ENCODE measurements at places on chromosomes 3 and 15.

DNA sequence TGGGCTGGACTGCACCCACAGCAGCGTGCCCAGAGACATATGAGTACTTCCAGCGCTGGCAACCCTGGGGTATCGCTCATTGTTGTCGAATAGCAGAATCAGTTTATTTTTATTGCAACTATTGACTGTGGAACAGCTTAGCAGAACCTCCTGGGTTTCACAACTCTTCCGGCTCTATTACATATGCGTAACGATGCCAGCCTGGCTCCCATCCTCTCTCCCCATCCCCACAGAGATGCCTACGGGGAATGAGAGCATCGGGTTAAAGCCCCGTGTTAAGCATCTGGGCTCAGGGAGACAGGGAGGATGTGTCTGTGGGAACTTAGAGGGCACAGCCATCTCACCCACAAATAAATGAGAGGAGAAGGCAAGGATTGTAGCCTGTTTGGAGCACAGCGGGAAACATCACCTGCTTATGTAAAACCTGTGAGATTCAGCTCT is 76.6 kb upstream of the DLG1 start:
- DNase-seq, result no peak

GRCh38 chr3:64351713-64352638 is 126.7 kb upstream of the PRICKLE2 start:
- DNase-seq, result no peak

GRCh38 chr15:43107751-43108150 is 1.9 kb upstream of the UBR1 start:
- DNase-seq, result no peak

- no peak for DNase-seq
These were observed 7.7 kb downstream of the ITIH1 start for GRCh38 chr3:52784931-52785590.

DNA sequence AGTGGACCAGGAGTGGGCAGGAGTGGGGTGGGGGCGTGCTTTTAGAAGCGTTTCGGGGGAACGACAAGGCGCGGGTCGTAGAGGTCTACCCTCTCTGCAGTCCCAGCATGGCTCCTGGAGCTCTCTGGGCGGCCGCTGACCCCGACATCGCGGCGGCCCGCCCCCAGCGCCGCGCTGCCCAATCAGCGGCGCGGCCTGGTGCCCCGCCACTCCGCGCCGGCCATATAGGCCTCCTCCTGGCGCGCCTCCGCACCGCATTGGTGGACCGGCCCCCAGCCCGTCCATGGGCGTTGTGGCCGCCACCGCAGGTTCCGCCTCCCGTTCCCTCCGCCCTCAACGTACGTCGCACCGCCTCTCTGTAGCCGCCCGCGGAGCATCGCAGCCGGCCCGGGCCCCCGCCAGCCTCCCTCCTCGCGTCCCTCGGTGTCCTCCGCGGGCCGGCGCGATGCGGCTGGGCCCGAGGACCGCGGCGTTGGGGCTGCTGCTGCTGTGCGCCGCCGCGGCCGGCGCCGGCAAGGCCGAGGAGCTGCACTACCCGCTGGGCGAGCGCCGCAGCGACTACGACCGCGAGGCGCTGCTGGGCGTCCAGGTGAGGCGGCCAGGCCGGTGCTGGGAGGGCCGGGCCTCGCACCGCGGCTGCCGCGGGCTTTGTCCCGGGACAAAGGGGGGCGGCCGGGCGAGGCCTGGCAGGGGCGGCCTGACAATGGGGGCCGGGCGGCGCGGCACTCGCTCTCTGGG is at the start of gene RCN2:
Gene RCN2 (plus strand): TSS at position 353 of the 738 bp plus-strand sequence. CDS start 93 bp downstream, at position 446.
- DNase-seq, result peak; percentile 98

DNA sequence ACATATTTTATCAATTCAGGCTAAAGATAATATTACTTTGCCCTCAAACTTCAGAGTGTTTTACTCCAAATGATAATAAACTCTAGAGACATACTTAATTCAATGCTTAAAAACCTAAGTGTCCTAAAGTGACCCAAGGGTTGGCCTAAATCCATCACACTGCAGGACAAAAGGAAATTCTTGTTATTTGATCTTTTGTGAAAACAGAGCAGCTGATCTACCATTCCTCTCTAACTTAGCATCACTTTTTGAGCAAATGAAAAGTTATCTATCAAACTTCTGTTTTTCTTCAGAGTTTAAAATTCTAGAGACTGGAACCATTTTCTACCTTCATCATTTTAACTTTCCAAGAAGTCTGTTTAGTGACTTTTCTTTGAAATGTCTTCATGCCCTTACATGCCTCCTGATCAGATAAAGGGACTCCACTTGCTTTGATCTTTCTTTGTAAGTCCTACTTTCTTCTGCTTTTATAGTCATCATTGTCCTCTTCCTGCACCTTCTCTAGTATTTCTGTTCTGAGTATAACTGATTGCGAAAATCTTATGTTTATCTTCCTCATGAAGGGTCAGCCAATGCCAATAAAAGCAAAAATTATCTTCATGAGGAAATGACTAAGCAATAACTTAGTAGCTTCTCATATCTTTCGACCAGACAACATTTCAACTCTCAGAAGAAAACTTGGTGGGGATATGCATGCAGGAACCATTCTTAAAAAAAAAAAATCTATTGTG is 378.7 kb upstream of the TGFBR2 start:
- no peak for DNase-seq

DNA sequence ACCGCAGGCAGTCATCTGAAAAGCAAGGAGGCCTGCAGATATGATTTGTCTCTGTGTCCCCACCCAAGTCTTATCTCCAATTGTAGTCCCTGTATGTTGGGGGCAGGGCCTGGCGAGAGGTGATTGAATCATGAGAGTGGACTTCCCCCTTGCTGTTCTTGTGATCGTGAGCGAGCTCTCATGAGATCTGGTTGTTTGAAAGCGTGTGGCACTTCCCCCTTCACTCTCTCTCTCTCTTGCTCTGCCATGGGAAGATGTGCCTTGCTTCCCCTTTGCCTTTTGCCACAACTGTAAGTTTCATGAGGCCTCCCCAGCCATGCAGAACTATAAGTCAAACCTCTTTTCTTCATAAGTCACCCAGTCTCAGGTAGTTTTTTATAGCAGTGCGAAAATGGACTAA is 83.3 kb downstream of the TMCO5A start:
- peak; percentile 67 for DNase-seq

DNA sequence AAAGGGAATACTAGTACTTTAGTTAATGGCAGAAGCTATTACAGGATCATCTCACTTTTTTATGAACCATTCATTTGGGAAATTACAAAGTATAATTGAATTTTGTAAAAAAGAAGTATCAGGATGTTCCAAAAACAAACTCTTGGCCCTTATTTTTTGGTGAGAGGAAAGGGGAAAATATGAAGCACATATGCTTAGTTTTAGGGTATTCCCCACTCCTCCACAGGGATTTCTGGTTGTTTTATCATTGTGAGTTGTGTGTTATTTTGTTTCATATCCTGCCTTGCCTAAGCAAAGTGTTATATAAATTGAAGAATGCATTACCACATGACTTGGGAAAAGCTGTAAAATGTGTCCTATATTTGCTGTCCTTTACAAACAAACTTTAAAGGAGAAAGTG is 227.0 kb downstream of the FMN1 start:
- no peak for DNase-seq

GRCh38 chr3:62128681-62129080 is 244.7 kb downstream of the FEZF2 start:
- no peak for DNase-seq

Data from aorta (tissue), 5 donors.